Stimulated activated memory B cell treated with anti-CD40 and anti-IgM and Interleukin-4, amounts not matched to agents 10 μg/mL and 1 μg/mL and 100 μg/mL, for 72 hours (primary cell): ENCODE measurements at places on chromosomes 2 and 18.

DNA sequence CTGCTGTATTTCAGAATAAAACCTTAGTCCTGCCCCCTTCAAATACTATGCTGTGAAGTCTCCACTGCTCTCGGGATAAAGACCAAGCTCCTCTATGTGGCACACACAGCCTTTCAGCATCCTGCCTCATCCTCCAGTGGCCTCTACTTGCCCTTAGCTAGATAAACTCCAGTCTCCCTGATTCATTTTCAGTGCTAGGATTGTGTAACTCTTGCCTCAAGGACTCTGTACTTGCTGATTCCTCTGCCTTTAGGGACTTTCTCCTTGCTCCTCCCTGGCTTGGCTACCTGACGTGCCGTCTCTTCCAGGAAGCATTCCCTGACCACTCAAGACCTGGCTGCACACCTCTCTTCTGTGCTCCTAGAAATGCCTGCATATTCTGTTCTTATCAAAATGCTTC is 416.7 kb downstream of the MTX2 start:
- ATAC-seq = peak; percentile 27

GRCh38 chr2:153386481-153386897 is 92.1 kb downstream of the RPRM start:
- ATAC-seq = no peak

GRCh38 chr2:7666596-7667259 is 749.5 kb downstream of the RNF144A start:
- no peak for ATAC-seq

DNA sequence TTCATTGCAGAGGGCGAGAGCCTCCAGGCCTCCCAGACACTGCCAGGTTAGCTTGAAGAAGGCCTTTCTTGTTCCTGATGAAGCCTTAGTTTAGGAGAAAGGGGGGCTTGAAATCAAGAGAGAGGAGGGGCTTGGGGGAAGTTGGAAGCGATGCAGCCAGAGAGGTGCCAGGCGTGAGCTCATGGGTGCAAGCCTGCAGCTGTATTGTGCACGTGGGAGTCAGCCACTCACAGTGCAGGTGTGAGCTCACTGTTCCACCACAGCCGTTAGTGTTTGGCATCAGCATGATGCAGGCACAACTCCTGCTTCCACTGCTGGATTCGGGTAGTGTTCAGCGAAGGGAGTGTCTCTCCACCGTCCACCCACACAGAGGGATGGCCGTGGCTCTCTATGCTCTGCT is 68.4 kb upstream of the ALPP start:
- no peak for ATAC-seq

DNA sequence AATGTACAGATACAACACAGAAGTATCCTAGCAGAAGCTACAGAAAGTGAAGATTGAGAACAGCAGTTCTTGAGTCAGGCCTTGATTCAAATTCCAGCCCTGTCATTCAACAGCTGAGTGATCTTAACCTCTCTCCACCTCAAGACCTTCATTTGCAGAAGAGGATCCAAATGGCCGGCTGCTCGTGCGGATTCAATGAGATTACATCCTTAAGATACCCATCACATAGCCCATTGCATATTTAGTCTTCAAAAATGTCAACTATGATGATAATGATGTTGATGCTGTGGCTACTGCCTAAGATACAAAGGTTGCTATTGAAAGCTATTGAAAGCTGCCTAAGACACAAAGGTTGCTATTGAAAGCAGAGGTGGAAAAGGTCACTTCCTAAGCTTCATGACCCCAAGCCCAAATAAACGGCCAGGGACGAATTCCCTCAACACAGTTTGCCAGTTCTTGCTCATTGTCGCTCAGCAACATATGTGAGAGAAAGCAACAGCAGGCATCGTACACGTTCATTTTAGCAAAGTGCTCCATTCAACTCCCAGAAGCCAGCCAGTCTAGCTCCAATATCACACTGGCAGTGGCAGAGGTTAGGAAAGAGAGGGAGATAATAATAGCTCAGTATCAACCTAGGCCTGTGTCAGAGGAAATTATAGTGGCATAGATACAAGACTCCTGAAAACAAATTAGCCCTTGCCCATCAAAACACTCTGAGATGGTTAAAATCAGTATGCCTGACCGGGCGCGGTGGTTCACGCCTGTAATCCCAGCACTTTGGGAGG is 36.1 kb downstream of the MRPL35 start:
- ATAC-seq = no peak

DNA sequence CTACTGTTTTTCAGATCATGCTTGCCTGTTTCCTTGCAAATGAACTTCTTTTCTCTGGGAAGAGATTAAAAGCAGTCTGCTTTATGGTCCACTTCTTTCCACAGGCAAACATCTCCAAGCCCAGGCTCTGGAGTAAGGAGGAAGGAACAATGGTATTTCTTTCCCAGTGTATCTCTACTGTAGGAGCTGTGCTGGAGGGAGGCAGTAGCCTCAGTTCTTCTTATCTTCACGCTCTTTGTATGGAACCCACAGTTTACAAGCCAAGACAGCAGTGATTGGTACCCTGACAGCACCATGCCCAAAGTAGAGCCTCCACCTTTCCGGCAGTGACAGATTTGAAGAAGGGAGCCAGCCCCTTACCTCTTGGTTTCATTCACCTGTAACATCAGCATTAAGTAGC is 35.2 kb downstream of the SPOPL start:
- ATAC-seq = no peak

DNA sequence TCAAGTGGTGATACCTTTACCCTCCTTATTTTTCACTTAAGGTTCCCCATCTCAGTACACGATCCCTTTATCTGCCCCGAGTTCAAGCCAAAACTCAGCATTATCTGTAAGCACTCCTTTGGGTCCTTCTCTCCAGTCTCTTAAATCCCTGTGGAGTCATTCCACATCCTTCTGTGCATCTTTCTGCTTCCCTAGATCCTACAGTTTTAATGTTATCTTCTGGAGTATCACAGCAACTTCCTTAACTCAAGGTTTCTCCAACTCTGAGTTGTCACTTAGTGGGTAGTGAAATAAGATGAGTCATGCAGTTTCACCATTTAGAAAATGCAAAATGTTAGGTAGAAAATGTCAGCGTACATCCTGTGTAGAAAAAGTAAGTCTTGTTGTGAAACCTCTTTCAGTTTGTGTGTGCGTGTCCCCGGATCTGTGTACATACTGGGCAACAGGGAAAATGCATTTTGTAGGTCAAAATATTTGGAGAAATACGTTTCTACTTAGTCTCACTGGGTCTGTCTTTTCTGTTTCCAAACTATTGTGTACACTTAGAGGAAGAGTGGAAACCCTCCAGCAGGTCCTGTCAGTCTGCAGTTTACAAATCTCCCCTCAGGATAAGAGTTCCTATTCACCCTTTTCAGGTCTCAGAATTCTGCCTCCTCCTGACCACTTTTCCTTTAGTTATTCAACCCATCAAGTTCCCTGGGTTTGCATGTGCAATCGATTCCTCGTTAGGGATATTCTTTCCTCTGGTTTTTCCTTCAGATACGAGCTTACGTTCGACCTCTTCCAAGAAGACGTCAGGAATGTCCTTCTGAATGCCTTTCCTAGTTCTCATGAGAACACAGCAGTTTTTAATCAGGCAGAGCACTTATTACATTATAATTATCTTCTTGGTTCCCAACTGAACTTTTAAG is 154.8 kb downstream of the TGIF1 start:
- ATAC-seq = peak; percentile 87

- ATAC-seq = no peak
These were observed 472.6 kb upstream of the KLHL29 start for GRCh38 chr2:22912398-22912797.

DNA sequence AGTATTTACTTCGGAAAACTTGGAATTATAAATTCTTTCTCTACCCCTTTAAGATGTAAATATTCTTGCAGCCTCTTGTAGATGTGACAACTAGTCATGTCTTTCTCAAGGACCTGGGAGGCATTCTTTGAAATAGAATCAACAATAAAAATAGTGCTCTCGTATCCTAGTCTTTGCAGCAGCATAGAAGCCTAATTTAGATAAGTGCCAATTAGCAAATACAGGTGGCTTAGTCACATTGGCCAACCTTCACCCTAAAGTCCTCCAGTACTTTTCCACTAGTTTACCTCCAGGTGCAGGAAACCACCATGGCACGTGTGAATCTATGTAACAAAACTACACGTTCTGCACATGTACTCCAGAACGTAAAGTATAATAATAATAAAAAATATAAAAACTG is 3.5 kb upstream of the ZSWIM2 start:
- no peak for ATAC-seq

DNA sequence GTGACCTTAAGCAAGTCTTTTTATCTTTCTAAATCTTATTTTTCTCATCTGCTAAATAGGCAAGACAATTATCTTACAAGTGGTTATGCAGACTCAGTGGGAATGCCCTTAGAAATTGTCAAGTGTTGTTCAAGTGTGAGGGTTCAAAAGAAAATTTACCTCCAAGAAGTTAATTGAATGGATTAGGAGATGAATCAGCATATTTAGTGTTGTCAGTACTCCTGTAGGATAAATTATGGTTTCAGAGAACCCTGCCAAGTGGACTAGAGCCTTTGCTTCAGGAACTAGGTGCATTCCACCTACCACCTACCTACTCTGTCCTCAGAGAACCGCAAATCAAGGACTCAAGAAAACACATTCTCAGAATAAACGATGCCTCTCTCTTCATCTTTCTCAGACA is 69.8 kb upstream of the KCTD1 start:
- ATAC-seq = no peak

- ATAC-seq = peak; percentile 50
These were observed 25.2 kb upstream of the TMEM237 start for GRCh38 chr2:201668402-201668910.

- ATAC-seq = no peak
These were observed 1848.6 kb upstream of the CELF4 start for GRCh38 chr18:39414009-39414700.

- ATAC-seq = no peak
These were observed 148.5 kb downstream of the CAMKMT start for GRCh38 chr2:44510246-44510645.

DNA sequence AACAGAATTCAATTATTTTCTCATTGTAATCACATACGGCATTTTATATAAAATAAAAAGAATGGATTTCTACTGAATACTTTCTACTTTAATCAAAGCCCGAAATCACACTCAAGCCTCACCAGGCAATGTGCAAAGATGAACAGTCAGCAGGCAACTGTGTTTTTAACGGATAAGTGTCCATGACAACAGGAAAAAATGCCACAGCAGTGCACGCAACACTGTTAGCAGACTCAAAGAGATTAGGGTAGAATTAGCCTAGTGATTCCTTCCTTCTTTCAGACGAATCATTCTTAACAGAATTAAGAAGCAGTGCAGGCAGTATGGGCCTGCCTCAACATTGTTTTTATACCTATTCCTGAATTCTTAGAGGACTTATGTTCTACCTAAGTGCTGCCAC is 135.6 kb downstream of the CDH2 start:
- no peak for ATAC-seq

- peak; percentile 93 for ATAC-seq
These were observed 36.8 kb upstream of the WIPF1 start for GRCh38 chr2:174634130-174635014.

- no peak for ATAC-seq
These were observed 213.0 kb downstream of the PHLPP1 start for GRCh38 chr18:62928326-62928725.

GRCh38 chr2:195649629-195650190 is 7.3 kb upstream of the SLC39A10 start:
- peak; percentile 60 for ATAC-seq

- ATAC-seq = no peak
These were observed 99.7 kb upstream of the SERTAD2 start for GRCh38 chr2:64753399-64753798.

GRCh38 chr18:79458131-79458838 is 62.6 kb downstream of the NFATC1 start:
- ATAC-seq = no peak

DNA sequence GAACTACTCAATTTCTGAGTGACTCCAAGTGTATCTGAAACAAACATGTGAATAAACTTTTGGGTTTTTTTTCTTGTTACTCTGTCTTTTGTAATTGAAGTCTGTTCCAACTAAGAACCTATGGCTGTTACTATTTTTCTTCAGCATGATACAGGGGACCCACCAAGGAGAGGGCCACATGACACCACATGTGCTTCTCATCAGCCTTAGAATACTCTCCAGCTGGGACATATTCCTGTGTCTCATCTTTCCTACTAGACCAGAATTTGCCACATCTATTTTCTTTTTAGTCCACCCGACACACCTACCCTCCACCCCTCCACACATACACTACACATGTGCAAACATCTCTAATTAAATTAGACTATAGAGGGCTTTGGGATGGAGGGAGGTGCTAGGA is 191.7 kb upstream of the NDUFV2 start:
- no peak for ATAC-seq

GRCh38 chr2:200087451-200087850 is 132.1 kb downstream of the MAIP1 start:
- no peak for ATAC-seq

DNA sequence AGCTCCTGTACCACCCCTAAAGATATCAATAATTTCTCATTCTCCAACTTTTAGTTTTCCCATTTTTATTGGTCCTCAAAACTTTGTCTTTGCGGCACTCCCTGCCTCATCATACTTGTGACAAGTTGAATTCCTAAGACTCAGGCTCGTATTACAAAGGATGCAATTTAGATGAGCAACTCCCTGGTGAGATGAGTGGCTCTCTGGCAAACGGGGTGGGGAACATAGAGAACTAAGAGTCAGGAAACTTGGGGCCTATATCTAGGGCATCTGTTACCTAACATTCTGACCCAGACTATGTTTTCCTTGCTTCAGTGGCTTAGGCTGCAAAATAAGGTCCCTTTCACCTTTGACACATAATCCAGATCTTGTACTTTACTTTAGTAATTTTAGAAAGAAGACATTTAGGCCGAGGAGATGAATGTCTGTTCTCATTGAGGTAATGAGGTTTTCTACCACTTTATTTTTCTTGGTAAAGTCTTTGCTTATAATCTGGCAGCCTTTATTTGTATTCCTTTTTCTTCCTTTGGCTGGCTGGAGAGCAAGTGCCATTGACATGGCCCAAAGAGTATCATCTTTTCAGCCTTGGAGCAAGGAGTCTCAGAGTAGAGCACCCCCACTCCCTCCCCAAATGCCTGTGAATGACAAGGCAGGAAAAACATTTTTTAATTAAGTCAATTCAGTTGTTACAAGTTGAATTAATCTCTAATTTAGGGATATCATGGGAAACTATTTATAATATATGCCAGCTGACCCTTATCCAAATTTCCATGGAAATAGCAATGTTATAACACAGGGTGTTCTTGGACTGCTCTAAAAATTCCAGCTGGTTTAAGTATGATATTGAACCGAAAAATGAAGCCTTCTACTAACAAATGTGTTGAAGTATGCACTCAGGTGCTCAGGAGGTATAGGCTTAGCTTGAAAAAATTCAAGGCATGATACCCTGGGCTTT is 15.2 kb downstream of the TSPYL6 start:
- no peak for ATAC-seq

GRCh38 chr2:27134781-27135477 is 493 bp upstream of the PREB start:
- no peak for ATAC-seq

- no peak for ATAC-seq
These were observed 2.5 kb downstream of the ITGAV start for GRCh38 chr2:186592137-186592875.
